ENCODE measurements at places on chromosomes 7 and 10.

GRCh38 chr7:114923403-114923713 is 1.5 kb downstream of the MDFIC start:
- DNase-seq = no peak

GRCh38 chr7:110762546-110763225 is 328.2 kb upstream of the LRRN3 start:
- DNase-seq = no peak

DNA sequence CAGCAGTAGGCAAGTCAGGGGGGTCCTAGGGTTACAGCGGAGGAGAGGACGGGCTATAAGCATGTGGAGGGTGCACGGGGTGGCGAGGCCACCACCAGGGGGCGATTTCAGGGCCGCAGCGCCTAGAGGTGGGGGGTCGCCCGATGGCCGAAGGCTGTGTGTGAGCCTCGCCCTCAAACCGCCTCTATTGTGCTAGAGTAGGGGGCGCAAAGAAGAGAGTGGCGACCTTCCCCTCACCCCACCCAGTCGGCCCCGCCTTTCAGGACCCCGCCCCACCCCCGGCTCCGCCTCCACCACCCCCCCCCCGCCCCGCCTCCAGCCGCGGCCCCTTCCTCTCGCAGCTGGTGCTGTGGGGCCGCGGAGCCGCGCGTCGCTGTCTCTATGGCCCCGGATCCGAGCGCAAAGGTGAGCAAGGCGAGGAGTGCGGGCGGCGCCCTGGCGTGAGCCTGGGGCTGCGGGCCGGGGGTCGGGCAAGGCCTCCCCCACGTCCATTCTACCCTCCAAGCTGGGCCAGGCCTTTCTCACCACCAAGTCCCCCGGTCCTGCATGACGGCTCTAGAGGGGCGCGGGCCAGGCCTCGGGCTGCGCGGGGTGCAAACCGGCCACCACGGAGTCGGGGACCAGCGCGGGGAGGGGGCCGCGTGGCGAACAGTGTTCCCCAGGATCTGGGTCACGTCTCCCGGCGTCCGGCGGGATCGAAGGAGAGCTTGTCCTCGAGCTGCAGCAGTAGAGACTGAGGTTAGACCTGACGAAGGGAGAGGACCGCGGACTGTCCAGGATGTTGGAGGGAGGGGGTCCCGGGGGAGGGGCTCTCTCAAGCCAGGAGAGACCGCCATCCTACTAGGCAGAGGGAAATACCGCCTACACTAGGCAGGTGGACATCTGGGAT is at the start of gene SEMA4G:
TSS of gene SEMA4G (plus strand) at position 318 of the 889 bp plus-strand sequence. CDS start 3,409 bp downstream, outside the sequence.
- DNase-seq = no peak

DNA sequence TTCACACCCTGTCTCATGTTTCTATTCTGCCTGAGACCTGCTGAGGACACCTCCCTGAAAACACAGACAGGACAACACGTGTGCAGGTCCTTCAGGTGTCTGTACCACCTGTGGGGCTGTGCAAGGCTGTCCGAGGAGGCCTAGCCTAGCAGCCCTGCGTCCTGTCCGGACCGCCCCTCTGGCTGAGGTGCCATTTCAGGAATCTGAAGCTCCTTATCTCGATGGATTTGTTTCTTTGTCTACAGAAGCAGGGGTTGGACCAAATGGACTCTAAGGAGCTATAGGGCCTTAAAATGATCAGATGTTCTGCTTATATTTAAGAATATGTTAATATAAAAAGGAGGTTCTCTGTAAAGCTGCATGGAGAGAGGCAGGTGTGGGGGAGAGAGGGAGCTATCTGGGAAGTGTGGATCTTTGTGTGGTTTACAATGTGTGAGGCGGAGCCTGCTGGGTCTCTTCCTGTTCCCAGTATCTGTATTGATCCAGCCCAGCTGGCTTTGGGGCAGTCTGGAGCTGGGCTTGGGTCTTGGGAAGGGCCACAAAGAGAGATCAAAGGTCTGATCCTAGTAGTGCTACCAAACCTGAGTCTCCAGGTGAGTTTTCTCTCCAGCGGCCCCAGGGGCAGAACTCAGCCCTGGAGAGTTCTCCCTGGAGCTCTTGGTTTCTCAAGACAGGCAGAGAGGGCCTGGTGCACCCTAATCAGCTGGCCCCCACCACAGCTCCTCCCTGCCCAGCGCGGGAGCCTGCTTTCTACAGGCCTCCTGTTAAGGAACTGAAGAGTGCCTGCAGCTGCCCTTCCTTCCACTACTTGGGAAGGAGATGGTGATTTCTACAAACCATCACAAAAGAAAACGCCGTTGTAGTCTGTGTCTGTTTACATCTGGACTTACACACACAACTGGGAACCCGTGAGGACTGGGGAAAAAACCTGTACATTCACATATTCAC is 3.4 kb upstream of the MNX1 start:
- DNase-seq = no peak

- DNase-seq = no peak
These were observed 23.4 kb downstream of the ZPBP start for GRCh38 chr7:50069613-50070012.

DNA sequence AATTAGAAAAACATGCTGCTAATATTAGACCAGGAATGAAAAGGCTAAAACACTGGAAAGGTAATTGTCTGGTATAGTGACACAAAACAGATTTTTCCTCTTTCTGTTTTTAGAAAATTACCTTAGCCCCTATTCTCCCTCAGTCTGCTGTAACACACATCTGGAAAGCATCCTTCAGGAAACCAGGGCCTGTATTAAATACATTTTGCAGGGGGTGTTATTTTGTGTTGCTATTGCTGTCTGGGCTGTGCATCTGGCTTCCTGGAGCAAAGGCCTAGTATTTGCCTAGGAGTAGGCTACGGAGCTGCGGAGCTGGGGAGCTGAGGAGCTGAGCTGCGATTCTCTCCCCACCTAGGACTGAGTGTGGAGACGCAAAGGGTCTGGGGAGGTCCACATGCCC is 169.3 kb downstream of the GFRA1 start:
- DNase-seq = no peak

- no peak for DNase-seq
These were observed 71.6 kb downstream of the NKX6-2 start for GRCh38 chr10:132714096-132714985.

GRCh38 chr10:16941870-16942269 is 124.6 kb upstream of the RSU1 start:
- DNase-seq = no peak

- DNase-seq = no peak
These were observed 68.8 kb downstream of the DOCK4 start for GRCh38 chr7:112137141-112138101.

GRCh38 chr7:152178405-152179058 is 153.1 kb downstream of the GALNT11 start:
- no peak for DNase-seq

GRCh38 chr7:68155676-68156075 is 1159.0 kb downstream of the TYW1 start:
- no peak for DNase-seq

DNA sequence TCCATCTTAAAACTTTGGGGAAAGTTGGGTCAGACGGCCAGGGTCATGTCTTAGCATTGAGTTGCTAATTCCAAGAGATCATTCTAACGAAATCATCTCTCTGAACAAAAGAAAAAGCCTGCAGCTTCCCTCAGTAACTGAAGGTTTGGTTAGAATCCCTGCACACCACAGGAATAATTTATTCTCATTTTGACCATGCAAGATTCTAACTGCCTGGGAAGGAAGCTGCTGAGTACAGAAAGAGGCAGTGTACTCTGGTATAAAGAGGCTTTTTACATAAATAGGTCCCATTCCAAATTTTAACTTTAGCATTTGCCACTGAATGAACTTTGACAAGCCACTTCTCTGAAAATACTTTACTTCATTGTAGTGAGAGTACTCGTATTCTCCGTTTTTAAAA is 76.9 kb upstream of the RSBN1L start:
- no peak for DNase-seq

DNA sequence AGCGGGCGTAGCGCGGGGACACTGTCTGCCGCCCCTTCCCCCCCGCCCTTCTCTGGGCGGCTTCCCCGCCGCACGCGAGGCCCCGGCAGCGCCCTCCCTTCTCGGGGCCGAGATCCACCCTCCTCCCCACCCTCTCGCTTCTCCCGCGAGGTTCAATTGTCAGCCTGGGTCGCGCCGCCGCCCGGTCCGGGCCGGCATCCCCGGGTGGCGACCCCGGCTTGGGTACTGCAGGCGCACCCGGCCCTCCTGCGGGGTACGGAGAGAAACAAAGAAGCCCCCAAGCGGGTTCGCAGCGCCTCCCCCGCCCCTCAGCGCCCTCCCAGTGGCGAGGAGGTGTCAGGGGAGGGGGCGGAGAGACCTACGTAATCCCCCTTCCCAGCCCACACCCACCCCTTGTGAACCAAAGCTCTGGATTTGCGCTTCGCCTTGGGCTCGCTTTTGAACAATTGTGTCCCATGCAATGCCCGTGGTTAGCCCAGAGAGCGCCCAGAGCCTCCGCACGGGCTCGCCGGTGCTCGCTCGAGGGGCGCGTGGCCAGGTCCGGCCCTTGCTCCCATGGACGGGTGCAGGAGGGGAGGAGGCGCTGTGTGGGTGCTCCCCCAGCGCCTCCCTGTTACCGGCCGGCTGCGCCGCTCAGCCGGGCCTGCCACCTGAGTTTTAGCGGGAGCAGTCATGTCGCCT is 634 bp downstream of the HECW1 start:
- no peak for DNase-seq

DNA sequence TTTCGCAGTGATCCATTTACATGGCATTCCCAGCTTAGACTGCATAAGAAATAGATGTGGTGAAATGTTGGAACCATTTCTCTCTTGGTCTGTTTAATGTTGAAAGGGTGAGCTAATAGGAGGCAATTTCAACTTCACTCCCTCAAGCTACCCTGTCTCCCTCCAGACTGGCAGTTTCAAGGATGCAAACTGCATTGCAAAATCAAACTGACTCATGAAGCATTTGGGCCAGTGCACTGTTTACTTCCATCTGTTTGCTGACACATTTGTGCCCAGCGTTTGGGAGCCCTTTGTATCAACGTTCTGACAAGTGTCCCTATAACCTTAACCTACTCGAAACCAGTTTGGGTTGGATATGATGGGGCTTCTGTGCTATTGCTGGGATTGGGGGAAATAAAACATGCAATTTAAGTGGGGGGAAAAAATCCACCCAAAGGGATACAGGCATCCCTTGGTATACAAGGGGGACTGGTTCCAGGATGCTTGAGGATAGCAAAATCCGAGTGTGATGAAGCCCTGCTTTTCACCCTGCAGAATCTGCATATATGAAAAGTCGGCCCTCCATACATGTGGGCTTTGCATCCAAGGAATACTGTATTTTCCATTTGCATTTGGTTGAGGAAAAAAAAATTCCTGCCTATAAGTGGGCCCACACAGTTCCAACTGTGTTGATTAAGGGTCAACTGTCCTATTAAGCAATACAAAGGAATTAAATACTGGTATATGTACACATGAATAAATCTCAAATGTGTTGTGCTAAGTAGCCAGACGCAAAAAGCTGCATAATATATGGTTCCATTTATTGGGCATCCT is 15.6 kb downstream of the RHEB start:
- no peak for DNase-seq

- DNase-seq = no peak
These were observed 2.9 kb downstream of the COA1 start for GRCh38 chr7:43726466-43726865.

DNA sequence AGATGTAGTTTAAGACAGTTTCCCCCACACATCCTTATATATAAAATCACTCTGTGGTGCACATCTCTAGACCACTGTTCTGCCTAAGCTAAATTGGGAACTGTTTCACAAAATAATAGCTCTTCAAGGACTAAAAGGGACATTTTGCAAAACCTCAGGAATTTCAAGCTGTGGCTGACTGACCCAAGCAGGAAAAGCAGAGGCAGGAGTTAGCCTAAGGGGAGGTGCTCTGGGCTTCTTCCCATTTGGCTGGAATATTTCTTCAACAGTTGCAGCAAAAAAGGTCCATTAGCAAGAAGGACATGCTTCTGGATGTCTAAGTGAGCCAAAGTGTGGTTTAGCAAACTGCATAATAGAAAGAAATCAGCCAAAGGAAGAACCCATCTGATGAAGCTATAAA is 551.2 kb upstream of the ANKRD30A start:
- no peak for DNase-seq

DNA sequence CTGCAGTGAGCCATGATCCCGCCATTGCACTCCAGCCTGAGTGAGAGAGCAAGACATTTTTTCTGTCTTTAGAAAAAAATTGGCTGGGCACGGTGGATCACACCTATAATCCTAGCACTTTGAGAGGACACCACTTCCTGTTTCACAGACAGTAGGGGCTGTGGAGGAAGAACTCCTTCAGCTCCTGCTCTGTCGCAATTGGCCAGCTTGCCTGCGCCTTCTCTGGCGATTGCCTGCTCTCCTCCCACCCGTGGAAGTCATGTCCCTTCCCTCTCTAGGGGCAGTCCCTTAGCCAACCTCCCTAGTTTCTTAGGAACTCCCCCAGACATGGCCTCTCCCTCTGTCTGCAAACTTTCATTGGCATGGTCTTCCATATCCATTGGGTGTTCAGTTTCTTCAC is 8.7 kb downstream of the PDSS1 start:
- no peak for DNase-seq

DNA sequence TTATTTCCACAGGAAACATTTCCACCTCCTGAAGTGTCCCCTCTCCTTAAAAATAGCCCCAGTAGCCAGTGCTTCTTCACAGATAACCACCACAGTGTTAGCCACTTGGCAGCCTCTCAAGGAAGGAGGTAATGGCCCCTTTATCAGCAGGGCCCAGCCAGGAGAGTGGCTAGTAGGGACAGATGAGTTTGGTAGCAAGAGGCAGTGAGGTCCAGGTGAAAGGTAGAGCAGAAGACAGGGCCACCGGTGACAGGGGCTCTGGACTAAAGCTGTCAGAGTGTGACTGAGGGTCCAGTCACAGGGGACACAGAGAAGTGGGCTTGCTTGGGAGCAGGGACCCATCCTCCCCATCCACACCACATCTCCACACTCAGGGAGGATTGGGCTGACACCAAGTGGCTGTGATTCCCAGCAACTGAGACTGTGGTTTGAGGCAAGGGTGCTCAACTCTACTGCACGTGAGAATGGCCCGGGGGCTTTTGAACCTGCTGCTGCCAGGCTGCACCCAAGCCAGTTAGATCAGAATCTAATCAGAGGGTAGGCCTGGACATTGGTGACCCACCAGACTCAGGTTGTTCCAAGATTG is 52.2 kb downstream of the C10orf120 start:
- no peak for DNase-seq

- DNase-seq = no peak
These were observed 14.9 kb upstream of the PDK4 start for GRCh38 chr7:95611224-95611623.
